Activated T-helper 9 cell treated with anti-CD3 and anti-CD28 coated beads, Interleukin-2, amount 50 U/mL, for 16 hours (primary cell): ENCODE measurements at places on chromosomes 5 and 9.

DNA sequence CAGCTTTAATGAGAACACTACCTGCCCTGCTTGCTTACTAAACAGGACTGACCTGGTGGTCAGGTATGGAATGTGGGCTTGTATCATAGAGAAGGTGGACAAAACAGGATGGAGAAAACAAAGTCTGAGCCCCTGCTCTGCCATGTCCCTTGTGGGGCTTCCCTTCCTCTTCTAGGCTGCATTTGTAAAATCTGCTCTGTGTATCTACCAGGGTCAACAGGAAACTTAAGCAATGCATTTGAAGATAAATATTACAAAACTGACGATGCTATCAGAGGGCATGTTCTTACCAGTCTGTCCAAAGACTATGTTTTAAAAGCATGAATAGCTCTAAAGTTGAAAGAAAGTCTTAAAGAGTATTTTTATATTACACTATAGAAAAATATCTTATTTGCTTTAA lies 228.7 kb downstream of the DCP2 start:
- DNase-seq: no peak

- DNase-seq: no peak
These were observed 55.4 kb upstream of the MIER3 start for GRCh38 chr5:57007344-57007743.

GRCh38 chr9:87278971-87279733 lies 218.5 kb upstream of the DAPK1 start:
- no peak for DNase-seq

- DNase-seq: no peak
These were observed 23.4 kb downstream of the CDK20 start for GRCh38 chr9:87950765-87951488.

GRCh38 chr5:1860949-1861348 lies 21.8 kb downstream of the IRX4 start:
- no peak for DNase-seq

- DNase-seq: no peak
These were observed 1.8 kb downstream of the FEM1C start for GRCh38 chr5:115542651-115543364.

DNA sequence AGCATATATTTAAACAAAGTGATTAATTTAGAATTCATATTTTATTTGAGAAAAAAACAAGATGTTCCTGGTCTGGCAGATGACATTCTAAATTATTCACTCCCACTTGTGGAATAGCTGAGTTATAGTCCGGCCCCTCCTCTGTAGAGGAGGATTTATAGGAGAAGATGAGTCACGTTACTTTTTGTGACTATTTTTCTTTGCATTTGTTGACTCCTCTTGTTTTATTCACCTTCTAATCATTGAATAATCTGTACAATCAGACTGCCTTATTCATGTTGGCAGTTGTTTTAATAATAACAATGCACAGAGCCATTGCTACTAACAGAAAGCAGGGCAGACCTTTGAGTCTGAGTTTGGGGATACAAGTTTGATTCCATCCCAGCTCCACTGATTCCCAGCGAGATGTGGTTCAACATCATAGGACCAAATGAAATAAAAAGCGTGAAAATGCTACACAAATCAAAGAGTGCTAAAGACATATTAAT lies 23.2 kb downstream of the DOCK8 start:
- no peak for DNase-seq

GRCh38 chr9:93266521-93267001 lies 82.6 kb downstream of the WNK2 start:
- DNase-seq: no peak

GRCh38 chr5:122608222-122608621 lies 166.7 kb upstream of the SNX2 start:
- no peak for DNase-seq
